NCI-H1417 (cell line): ENCODE measurements at places on chromosomes 5 and 9.

GRCh38 chr9:134189145-134189469, 24.7 kb upstream of the RNU6ATAC start:
- peak; percentile 77 for DNase-seq

GRCh38 chr9:124475158-124475867, 25.1 kb downstream of the ADGRD2 start:
- no peak for DNase-seq

GRCh38 chr5:129771058-129771838, 23.4 kb downstream of the MINAR2 start:
- DNase-seq = peak; percentile 82

DNA sequence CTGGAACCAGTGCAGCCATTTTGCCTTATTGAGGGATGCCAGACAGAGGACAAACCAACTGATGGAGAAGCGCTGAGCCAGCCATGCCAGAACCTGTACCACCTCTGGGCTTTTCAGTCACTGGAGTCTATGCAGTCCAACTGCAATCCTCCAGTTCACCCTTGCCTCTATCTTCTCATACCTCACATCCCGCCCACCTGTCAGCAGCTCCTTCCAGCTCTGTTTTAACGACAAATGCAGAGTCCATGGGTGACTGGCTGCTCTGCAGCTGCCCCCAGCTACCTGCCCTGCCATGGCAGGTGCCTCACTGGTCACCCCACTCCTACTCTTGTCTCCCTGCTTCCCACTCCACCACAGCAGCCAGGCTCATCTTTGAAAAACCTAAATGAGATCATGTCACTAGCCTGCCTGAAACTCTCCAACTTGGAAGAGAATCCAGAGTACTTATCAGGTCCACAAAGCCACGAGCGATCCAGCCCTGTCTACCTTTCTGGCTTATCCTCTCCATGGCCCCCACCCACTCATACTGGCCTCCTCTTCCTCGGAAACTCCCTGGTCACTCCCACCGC, 14.0 kb upstream of the ACSL6 start:
- no peak for DNase-seq

DNA sequence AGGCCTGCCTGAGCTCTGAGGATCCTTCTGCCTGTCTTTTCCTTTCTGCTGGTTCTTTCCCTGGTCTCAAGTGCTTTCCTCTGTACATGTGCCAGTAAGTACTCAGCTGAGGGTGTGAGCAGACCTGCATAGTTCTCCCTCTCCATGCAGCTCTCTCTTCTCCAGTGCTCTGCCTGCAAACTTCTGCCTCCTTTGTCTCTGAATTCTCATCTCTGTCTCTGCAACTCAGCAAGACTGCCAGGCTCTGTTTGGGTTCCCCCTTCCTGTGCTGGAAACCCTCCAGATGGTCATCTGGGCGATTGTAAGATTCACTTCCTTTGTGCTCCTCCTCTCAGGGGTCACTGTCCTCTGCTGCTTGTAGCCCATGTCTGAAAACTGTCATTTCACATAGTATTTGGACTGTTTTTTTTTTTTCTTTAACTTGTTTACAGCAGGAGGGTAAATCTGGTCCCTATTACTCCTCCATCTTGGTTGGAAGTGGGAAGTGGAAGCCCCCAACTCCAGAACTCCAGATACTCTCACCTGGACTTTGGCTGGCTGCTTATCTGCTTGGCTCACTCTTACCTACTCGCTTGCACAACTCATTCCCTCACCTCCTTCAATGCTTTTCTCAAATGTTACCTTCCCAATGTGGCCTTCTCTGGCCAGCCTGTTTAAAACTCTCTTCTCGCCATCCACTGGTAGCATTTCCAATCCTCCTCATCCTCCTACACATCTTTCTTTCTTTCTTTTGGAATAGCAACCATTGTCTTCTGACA, 175.3 kb upstream of the TBC1D2 start:
- DNase-seq = no peak

DNA sequence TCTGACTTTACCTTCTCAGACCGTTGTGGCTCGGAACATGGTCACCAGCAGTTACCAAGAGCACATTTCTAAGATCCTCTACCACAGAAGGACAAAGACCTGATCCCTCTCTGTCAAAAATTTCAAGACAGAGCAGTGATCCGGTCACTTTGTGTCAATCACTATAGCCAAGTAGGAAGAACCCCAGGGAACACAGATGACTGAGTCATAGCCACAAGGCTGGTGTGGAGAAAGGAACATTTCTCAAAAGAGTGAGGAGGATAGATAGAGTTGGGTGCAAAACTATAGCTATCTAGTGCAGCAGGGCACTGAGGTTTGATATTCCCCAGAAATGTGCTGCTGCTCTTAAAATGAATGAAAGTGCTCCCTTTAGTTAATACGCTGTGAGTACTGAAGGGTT, 130.7 kb upstream of the SMIM23 start:
- DNase-seq = no peak
